Naive B cell (primary cell): ENCODE measurements at places on chromosomes 1 and 21. TPM values are rescaled to one million over a fixed set of nuclear protein-coding genes. Genes with fewer than 3 reads are reported as not detected.

NPHS2 gene
- not detected for polyA plus RNA-seq

KRTAP19-3 gene
- polyA plus RNA-seq = not detected

ACADM gene
- polyA plus RNA-seq = 89.4 TPM

GSTM5 gene
- not detected for polyA plus RNA-seq

TEKT2 gene
- not detected for polyA plus RNA-seq

DNA sequence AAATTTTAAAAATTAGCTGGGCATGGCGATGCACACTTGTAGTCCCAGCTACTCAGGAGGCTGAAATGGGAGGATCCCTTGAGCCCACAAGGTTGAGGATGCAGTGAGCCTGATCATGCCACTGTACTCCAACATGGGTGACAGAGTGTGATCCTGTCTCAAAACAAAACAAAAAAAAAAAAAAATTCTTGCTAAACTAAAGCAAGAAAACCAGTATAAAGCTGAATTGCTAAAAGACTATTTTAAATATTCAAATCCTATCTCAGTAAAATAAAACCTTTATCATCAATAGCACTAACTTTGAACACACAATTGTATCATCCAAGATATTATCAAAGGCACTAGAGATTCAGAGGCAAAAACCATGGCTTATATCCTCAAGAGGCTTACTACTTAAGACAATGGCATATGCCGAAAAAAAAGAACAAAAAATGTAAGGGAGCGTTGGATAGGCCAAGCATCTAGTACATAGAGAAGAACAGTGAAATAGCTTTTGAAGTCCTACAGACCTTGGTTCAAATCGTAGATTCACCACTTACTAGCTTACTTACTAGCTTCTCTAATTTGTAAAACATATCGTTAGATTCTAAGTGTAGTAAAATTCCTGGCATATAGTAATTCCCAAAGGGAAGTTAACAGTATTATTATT lies 3.6 kb downstream of the EPS15 start:
- peak overlapping the region; percentile 86 for H3K27ac ChIP-seq
- H3K4me3 ChIP-seq = peak overlapping the region; percentile 99
- H3K27me3 ChIP-seq = no peaks in the 10 kb centered on the region
- DNase-seq = no peak
- H3K36me3 ChIP-seq = no peaks in the 10 kb centered on the region
- H3K4me1 ChIP-seq = peaks cover 61% of the 10 kb centered on the region

GRCh38 chr1:246703581-246703980 lies 20.6 kb upstream of the SCCPDH start:
- H3K27ac ChIP-seq = peak overlapping the region; percentile 56
- peaks cover 3% of the 10 kb centered on the region for H3K27me3 ChIP-seq
